Retinal pigment epithelial cell (primary cell): ENCODE measurements at places on chromosomes 11 and 22.

DNA sequence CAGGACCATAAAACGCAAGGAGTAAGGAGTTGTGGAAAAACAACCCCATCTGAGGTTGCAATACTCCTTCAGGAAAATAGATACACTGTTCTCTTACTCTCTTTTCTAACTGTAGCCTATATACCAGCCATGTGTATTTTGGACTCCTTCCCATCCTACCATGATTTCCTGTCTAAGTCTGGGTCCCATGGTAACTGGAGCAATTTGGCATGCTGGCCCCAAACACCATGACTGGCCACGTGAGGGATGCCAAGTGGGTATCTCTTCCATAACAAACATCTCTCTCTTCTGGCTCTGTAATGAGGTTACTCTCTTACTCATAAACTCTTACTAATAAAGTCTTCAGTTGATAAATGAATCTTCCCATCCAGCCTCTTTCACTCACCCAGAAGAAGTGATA, 26.5 kb downstream of the ABTB2 start:
- no peak for DNase-seq

DNA sequence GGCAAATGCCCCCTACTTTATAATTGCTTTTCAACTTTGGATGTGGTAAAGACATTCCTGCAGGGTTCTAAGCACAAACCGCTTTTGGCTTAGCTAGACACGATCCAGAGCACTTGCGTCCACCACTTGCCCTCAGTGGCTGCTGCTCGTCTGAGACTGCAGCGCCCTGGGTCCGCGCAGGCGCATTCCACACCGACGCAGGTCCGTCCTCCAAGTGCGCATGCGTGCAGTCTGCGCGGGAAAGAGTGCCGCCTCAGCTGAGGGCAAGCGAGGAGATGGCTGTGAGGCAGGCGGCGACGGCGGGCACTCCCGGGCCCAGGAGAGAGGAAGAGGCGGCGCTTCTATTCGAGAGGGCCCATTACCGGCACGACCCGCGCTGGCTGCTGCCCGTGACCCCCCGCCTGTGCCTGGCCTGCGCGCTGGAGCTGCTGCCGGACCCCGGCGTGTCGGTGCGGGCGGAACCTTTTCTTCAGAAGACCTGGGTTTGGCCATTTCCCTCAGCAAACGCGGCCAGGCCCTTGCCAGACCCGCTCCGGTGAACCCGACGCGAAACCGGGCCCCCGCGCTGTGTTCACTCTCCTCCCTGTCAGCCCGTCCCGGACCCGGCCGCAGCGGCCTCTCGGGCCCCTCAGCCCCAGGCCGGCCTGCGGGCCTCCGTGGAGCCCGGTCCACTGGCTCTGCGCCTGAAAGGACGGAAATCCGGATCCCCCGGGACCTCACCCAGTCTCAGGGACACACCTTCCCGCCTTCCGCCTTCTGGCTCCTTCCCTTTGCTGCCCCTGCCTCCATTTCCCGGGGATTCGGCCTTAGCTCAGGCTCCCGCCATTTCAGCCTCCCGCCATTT, at the start of gene MEI1:
Gene MEI1, plus strand, starts transcription at position 240 of the 844 bp plus-strand sequence. Its CDS starts 36 bp downstream, at position 276.
- no peak for DNase-seq

DNA sequence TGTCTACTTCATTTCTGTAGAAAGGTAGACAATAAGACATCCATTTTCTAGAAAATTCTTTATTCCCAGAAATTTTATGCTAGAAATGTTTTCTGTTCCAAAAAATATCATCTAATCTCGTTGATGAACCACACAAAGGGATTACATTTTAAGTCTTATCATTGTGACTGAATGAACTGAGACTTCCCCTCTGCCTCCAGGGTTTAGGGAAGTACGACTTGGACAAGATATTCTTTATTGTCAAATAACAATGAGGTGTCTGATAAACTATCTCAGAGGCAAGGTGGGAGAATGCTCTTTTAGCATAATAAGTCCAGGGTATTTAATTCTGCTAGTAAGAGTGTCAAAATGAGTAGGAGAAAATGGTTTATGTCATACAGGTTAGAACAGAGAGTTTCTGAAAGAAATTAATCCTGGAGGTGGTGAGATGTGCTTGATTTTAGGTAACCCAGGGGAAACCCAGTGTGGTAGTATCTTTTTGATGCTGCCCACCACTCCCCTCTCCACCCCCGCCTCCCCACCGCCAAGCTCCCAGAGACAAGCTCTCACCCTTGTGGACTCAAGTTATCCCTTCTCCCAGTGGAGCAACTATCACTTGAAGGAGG, 100.6 kb downstream of the CD44 start:
- no peak for DNase-seq

- DNase-seq = no peak
Observed at GRCh38 chr11:119189393-119189792, 4.1 kb downstream of the NHERF4 start.

DNA sequence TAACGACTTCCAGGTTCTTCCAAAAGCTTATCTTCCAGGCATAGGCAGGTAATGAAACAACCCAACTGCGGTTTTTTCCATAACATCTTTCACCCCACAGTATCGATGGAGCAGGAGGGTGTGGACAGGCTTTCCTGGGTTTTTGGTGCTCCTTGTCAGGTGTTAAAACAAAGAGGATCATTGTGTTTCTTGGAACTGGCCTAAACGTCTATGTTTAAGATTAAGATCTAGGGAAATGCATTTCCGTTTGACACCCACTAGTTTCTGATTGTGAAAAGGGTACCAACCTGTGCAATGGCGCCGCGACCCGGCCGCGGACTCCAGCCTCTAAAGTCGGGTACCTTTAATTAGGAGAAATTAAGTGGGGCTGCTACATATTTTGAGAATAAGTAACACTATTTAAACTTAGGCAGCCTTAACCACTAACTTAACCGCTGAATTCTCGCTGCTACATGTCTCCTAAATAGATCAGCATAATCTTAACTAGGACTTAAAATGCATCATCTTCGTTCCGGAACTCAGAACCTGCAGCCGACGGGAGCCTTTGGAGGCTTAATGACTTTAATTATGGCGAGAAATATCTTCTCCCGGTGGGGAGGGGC, 31.5 kb downstream of the C22orf31 start:
- no peak for DNase-seq

DNA sequence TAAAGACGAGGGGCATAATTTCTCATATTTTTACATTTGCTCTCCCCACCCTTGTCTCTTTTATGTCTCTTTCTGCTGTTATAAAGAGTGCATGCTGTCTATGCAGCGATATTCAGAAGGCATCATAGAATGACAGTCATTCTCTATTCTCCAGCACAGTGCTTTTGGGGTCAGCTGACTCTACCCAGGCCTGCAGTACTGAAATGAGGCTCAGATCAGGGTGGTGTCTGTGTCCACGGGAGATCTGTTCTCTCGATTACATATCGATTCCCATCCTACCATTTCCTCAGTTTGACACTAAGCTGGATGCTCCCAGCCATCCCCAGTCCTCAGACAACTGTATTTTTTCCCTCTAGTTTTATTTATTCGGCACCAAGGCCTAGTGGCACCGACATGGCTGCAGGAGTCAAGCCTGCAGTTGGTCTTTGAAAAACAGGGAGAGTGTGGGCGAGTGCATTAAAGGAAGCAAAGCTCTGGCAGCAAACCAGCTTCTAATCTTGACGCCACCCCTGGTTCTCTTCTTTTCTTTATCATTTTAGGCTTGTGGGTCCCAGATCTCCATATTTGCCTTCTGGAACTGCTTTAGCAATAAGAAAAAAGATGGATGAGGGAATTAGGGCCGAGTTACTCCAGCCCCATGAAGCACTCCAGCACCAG, 71.6 kb upstream of the PICALM start:
- DNase-seq = no peak

GRCh38 chr22:25621986-25622385, 57.5 kb downstream of the GRK3 start:
- peak; percentile 42 for DNase-seq

DNA sequence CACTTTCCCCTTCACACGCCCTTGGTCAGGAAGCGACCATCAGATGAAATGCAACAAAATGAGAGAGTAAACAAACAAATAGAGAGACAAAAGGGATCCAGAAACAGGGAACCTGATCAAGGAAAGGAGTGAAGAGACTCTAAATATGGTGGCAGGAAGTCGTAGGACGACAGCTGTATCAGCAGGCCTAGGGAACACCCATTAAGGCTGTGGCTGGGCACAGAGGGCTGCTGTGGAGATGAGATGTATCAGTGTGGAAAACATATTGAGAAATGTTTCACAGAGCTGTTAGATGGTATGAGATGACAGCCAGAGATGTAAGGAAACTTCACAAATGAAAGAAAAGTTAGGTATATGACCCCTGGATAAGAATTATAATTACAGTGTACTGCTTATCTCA, 155.8 kb upstream of the MTMR2 start:
- no peak for DNase-seq

GRCh38 chr22:47612311-47612910, 850.0 kb downstream of the TBC1D22A start:
- no peak for DNase-seq

GRCh38 chr11:75242722-75243600, 2.4 kb downstream of the TPBGL start:
- DNase-seq = no peak

DNA sequence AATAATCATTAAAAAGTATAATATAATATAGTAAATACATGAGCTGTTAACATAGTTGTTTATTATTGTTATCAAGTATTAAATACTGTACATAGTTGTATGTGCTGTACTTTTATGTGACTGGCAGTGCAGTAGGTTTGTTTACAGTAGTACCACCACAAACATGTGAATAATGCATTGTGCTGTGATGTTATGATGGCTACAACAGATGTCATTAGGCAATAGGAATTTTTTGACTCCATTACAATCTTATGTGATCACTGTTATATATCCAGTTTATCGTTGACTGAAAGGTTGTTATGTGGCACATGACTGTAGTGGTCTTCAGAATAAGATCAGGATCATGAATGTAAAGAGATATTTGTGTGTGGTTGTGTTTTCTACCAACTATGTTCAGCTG, 577.8 kb downstream of the JRKL start:
- no peak for DNase-seq

- no peak for DNase-seq
Observed at GRCh38 chr22:22579869-22580604, 21.0 kb upstream of the PRAME start.

- DNase-seq = no peak
Observed at GRCh38 chr11:116927163-116927974, 89.9 kb upstream of the APOA1 start.

- no peak for DNase-seq
Observed at GRCh38 chr11:33907421-33907820, 15.5 kb upstream of the LMO2 start.

DNA sequence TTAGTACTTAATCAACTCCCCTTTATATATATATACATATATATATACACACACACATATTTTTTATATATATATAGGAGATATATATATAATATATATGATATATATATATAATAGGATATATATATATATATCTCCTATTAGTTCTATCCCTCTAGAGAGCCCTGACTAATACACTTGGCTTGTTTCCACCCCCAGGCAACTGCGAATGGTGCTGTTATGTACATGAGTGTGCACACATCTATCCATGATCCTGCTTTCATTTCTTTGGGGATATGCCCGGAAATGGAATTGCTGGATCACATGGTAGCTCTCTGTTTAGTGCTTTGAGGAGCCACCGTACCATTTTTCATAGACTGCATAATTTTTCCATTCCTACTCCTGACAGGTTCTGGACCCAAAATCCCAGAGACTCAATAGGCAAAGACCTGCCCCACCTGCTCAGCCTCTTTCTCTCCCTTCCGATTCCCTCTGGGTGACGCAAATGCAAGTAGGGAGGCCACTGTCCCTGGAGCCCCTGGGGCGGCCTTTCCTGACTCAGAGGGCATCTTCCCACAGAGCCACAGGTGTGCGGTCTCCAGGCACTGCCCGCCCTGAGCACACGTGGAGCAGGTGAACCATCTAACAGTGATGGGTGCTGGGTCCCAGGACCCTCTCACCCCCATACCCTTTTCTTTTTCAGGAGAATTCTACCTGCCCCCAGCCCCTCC, 12.0 kb downstream of the FGF3 start:
- DNase-seq = no peak

- DNase-seq = no peak
Observed at GRCh38 chr11:74397501-74398243, 561 bp downstream of the PGM2L1 start.

- no peak for DNase-seq
Observed at GRCh38 chr11:33731723-33732531, 4.3 kb downstream of the CD59 start.

DNA sequence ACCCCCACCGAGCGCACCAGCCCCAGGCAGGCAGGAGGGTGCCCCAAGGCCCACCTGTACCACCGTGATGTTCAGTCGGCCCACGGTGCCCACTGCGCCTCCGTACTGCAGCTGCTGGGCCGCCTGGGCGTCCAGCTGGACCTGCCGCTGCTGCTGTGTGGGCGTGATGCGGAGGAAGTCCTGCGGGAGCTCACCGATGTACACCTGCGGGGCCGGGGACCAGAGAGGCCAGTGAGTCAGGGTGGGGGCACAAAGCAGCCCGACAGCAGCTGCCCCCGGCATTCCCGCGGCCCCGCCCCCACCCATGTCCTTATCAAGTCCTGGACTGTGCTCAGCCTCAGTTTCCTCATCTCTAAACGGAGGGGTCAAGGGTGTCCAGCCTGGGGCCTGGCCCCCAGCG, 13.8 kb downstream of the TOLLIP start:
- DNase-seq = no peak

DNA sequence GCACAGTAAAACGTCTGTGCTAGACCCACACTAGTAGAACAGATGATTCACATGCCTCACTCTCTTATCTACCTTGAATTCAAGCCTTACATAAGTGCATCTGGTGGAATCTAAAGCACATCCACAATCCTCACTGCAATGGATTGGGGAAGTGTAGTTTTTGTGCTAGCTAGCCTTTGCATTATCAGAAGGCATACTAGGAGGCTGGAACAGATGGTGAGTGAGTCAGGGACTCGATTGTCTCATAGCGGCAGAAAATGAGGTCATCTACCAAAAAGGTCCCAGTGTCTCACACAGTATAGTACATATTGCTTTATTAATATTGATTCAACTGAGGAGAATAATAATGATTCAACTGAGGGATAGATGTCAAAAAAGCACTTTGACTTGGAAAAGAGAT, 9.3 kb downstream of the MSANTD4 start:
- DNase-seq = no peak

- DNase-seq = no peak
Observed at GRCh38 chr22:19807161-19807913, 46.8 kb downstream of the TBX1 start.

- DNase-seq = no peak
Observed at GRCh38 chr11:36352922-36353321, 56.8 kb downstream of the PRR5L start.
